Dermis microvascular lymphatic vessel endothelial cell (primary cell): ENCODE measurements at places on chromosomes 4 and X. TPM values are rescaled to one million over a fixed set of nuclear protein-coding genes. Genes with fewer than 3 reads are reported as not detected.

GRCh38 chrX:155334486-155335336, at the start of gene CLIC2:
Gene CLIC2, minus strand, starts transcription at chrX:155334614. Its CDS starts 187 bp downstream, at chrX:155334427.
- no peak for DNase-seq

GRCh38 chr4:71266090-71266794, 72.6 kb upstream of the SLC4A4 start:
- no peak for DNase-seq

- peak; percentile 1 for DNase-seq
Observed at GRCh38 chrX:23062359-23062758, 62.6 kb downstream of the DDX53 start.

DNA sequence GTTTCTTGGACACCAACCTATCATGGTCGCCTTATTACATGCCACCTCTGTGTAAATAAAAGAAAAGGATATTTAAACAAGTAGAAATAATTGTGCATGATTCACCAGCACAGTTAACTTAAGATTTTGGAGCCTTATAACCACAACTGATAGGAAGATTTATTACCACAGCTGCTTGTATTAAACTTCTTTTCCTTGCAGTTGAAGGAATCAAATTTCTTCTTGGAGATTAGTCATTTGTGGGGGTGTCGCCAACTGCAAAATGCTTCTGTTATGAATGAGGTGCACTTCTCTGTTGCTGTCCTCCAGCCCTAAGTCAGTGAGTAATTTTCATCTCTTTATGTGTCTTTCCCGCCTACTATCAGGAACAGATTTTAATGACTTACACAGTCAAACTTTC, 73.3 kb downstream of the OR13H1 start:
- no peak for DNase-seq

DNA sequence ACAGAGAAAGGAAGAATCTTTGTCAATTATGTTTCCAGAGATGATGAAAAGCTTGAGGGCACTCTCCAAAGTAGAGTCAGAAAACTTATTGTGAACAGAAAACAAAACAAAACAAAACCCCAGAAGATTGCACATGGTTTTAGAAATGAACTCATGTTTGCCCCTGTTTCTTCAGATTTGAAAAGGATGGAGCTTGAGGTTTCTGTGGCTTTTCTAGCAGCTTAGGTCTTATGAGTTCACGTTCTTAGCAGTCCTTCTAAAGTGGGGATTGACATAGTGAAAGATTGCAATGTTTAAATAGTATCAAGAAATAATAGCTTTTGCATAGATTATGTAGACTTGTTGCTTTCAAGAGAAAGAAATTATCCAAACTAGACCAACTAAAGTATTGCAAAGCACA, 421.8 kb downstream of the GBA3 start:
- no peak for DNase-seq

- no peak for DNase-seq
Observed at GRCh38 chr4:78846258-78846657, 70.1 kb downstream of the BMP2K start.

DNA sequence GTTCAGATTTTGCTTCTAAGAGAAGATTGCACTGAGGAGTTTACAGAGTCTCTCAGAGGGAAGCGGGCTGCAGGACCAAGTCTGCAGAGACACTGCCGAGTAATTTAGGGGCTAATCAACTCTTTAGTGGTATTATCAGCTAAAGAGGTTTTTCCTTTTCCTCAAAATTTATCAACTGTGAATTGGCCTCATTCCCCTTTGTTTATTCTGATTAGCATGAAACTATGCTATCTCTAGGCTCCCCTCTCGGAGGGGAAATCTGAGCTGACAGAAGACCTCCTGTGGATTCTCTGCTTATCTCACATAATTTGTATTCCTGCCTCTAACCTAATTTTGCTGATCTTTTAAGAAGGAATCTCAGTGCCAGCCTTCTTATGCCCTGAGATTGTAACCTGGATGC, 201.0 kb downstream of the DCTD start:
- DNase-seq, result no peak

GRCh38 chrX:154797006-154797405, 8.3 kb downstream of the MPP1 start:
- no peak for DNase-seq

GRCh38 chr4:82638479-82638878, 76.7 kb upstream of the TMEM150C start:
- DNase-seq, result no peak

- no peak for DNase-seq
Observed at GRCh38 chr4:66219401-66219800, 549.1 kb upstream of the EPHA5 start.

DNA sequence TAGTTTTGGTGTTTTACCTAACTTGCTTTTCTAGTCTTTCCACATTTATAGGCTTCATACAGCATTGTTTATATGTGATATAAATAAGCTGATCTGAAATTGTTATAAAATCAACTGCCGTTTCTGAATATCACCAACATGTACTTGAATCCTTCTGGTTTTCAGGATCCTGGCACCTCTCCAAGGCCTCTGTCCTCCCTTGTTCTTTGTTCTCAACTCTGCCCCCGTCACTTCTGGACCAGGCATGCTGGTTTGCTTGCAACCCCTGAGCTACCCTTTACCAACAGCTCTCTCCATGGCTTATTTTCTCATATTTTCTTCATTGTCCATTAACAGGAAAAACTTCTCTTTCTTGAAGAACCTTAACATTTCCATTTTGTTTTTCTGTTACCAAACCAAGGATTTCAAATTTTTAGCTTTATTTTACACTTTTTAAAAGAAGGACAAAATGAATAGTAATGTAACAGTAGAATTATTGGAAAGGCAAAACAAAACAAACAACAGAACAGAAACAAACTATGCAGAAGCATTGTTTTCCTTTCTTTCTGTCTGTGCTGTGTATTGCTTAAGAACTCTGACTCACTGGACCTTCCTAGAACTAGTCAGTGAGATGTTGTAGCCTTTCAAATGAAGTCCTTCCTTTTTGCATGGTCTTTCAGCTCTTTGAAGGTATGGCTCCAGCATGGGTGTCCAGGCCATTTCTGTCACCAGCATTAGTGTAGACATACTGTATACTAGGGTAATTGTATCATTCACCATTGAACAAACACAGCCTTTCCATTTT, 44.8 kb downstream of the BANK1 start:
- peak; percentile 15 for DNase-seq

GRCh38 chr4:113276464-113277170, 227.2 kb downstream of the ANK2 start:
- DNase-seq, result no peak

- DNase-seq, result no peak
Observed at GRCh38 chrX:41596596-41596995, 92.2 kb upstream of the GPR34 start.

DNA sequence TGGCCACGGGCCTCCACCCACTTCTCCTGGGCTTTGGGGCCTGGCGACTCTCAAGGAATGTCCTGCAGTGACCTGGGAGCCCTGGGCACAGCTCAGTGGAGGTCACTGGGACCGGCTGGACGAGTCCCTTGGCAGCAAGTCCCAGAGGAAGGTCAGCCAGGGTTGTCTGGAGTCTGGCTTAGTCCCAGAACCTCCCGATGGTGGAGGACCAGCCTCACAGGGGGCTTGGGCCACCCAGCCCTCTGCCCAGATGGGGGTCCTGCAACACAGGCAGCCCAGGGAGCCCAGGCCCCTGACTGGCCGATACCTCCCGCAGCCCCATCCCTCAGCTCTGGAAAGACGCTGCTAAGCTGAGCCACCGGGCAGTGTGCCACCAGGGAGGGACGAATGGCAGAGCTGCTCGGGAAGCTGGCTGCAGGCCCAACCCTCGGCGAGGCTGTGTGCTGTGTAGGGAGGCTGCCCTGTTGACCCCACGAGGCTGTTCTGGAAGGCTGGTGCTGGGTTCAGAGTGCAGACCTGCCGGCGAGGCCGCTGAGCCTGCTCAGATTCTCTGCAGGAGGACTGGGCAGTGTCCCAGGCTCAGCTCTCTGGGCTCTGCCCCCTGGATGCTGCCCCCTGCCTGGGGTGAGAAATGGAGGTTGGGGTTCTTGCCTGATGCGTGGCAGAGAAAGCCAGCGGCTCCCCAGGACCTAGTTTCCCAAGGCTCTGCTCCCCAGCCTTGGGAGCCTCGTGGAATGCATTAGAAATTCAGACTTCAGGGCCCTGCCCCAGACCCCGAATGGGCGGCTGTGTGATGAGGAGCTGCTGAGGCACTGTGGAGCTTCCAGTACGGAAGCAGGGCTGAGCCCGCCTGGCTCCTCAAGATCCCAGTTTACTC, 61.7 kb downstream of the ADRA2C start:
- DNase-seq, result no peak

- DNase-seq, result no peak
Observed at GRCh38 chrX:120264341-120264740, 13.7 kb downstream of the ZBTB33 start.

- DNase-seq, result no peak
Observed at GRCh38 chrX:4320436-4320947, 607.0 kb upstream of the PRKX start.

DNA sequence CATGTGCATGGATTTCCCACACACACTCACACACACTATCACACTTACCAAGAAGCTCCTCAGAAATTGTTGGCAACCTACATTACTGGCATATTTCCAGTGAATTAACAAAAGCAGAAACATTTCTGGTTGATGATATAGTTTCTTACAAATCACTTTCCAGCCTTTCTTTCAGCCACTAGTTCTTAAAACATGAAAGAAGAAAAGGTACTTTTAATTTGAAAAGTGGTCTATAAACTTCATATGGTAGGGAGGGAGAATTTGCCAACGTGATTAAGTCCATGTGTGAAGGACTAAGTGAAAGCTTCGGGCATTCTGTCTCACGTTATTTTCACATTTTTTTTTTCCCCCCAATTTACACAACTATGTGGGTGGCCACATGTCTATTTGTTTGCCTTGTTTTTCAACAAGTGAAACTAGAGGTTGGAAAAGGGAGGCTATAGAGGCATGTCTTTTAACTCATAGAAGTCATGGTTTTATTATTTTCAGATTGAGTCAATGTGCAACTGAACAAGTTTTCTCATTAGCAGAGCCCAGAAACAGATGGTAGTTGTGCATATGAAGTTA, 832.1 kb upstream of the INTU start:
- DNase-seq, result no peak

GRCh38 chr4:115113506-115114106, at the start of gene NDST4:
Gene NDST4, minus strand, starts transcription at chr4:115113620. Its CDS starts 36,584 bp downstream, at chr4:115077036.
- DNase-seq, result no peak

GRCh38 chr4:53461244-53461643, 83.8 kb downstream of the FIP1L1 start:
- DNase-seq, result no peak

DNA sequence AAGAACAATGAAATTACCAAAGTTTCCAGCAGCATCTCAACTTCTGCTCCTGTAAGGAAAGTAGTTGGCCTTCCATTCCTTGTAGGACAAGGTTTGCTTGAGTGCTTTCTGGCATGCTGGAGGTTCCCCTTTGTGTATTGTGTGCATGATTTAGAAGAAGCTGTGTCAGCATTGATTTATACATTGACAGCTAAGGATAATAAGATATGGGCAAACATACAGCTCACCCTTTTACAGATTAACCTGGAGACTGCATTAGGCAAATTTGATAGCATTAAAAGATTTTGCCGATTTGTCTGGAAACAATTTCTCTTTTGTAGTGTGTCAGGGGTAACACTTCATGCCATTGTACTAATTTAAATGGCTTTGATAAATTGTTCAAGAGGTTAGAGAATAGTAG, 221.8 kb upstream of the PACRGL start:
- DNase-seq, result no peak

- no peak for DNase-seq
Observed at GRCh38 chr4:93403571-93403970, 425.0 kb upstream of the ATOH1 start.

GRCh38 chr4:39004758-39005157, 27.5 kb downstream of the TMEM156 start:
- DNase-seq, result no peak

- no peak for DNase-seq
Observed at GRCh38 chrX:39730662-39731329, 367.0 kb downstream of the BCOR start.

DNA sequence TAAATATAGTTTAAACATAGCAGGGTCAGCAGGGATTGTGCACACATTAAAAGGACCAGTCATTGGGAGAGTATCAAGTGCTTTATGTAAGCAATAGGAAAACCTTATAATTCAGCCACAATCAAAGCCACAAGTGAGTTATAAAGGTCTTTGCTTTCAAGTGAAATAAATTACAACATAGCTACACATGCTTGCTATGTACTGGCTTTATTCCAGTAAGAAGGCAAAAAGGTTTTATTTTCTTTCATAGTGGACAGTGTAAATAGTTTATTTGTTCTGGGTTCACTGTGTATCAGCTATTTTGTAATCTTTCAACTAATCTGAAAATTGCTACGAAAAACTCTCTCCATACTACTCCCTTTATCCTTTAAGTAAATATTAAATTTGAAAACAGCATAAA, 691.4 kb downstream of the PCDH7 start:
- no peak for DNase-seq

GRCh38 chrX:54810532-54810931, 3.0 kb downstream of the MAGED2 start:
- no peak for DNase-seq

GRCh38 chrX:15963858-15964257, 109.2 kb upstream of the AP1S2 start:
- no peak for DNase-seq

DNA sequence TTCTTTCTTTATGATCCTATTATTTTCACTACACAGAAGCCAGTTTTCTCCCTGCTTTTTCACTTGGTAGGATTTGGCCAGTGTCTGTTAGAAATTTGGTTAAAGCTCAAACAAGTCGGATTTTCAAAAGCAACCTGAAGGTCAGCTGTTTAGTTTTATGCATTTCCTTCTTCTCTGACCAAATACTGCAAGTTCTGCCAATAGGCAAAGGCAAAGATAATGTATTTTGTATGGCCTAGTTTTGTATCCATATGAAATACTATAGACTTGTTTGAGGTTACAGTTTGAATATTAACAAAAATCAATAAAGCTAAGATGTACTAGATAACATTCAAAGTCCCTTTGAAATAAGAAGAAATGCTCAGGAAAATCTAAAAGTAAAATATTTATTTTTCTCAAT, 439.4 kb downstream of the TRIML1 start:
- no peak for DNase-seq

GRCh38 chrX:19121898-19122640, at the start of gene ADGRG2:
Gene ADGRG2, minus strand, starts transcription at chrX:19122468. Its CDS starts 53,634 bp downstream, at chrX:19068834.
- no peak for DNase-seq

MTMR8 gene
- total RNA-seq, result 0.26 and 0.51 TPM in 2 replicates

ARR3 gene
- total RNA-seq, result not detected in 2 replicates

ADAM29 gene
- not detected in 2 replicates for total RNA-seq

ESX1 gene
- total RNA-seq, result under 0.01 and 0.13 TPM in 2 replicates

NAP1L2 gene
- total RNA-seq, result 1.3 and 1.7 TPM in 2 replicates

SLC9A7 gene
- 8.2 and 9.0 TPM in 2 replicates for total RNA-seq

TGIF2LX gene
- total RNA-seq, result not detected in 2 replicates

UCP1 gene
- not detected in 2 replicates for total RNA-seq

RNF150 gene
- 0.13 and 0.25 TPM in 2 replicates for total RNA-seq

SPANXA1 gene
- not detected in 2 replicates for total RNA-seq

TBC1D8B gene
- total RNA-seq, result 2.4 and 3.5 TPM in 2 replicates

VCX2 gene
- total RNA-seq, result not detected in 2 replicates

AFP gene
- not detected in 2 replicates for total RNA-seq

GAGE2A gene
- not detected in 2 replicates for total RNA-seq

LEF1 gene
- total RNA-seq, result 0.13 TPM in 1 of 2 replicates, not detected in the other

CSN1S1 gene
- not detected in 2 replicates for total RNA-seq

XKRX gene
- total RNA-seq, result under 0.01 TPM in 1 of 2 replicates, not detected in the other

CYTL1 gene
- 41.8 and 46.0 TPM in 2 replicates for total RNA-seq

IL2 gene
- not detected in 2 replicates for total RNA-seq

GPC4 gene
- total RNA-seq, result 0.13 TPM in 2 replicates
